T-helper 1 cell treated with Interleukin-12 subunit alpha and Interleukin-12 subunit beta and Interleukin-4 antibody, amounts not matched to agents 30 ng/mL and 1 ng/mL, for 36 hours (primary cell): ENCODE measurements at places on chromosomes 1 and 21. TPM values are rescaled to one million over a fixed set of nuclear protein-coding genes. Genes with fewer than 3 reads are reported as not detected.

Gene OR14C36
- total RNA-seq = not detected in 2 replicates

Gene PRKAA2
- not detected in 2 replicates for total RNA-seq

Gene IL20
- total RNA-seq = not detected in 2 replicates

Gene RSPO1
- total RNA-seq = not detected in 2 replicates

Gene SV2A
- total RNA-seq = 21.9 and 23.2 TPM in 2 replicates

Gene CFHR3
- not detected in 2 replicates for total RNA-seq

Gene IL12RB2
- 151 and 159 TPM in 2 replicates for total RNA-seq

Gene PLXNA2
- 0.44 and 0.98 TPM in 2 replicates for total RNA-seq

Gene HYI
- 18.3 and 25.1 TPM in 2 replicates for total RNA-seq

Gene ARV1
- total RNA-seq = 11.7 and 12.7 TPM in 2 replicates

Gene LCA5L
- total RNA-seq = 0.07 TPM in 1 of 2 replicates, not detected in the other

Gene TRAF3IP3
- total RNA-seq = 443 and 445 TPM in 2 replicates

Gene GPR3
- total RNA-seq = 0.32 and 0.56 TPM in 2 replicates

Gene EIF4G3
- total RNA-seq = 55.2 and 58.2 TPM in 2 replicates

Gene BARHL2
- total RNA-seq = not detected in 2 replicates

Gene S100A9
- 2.4 and 3.9 TPM in 2 replicates for total RNA-seq

Gene AVPR1B
- not detected in 2 replicates for total RNA-seq

Gene CHRM3
- total RNA-seq = not detected in 2 replicates

Gene WNT3A
- total RNA-seq = not detected in 2 replicates

Gene CELA3A
- total RNA-seq = not detected in 2 replicates

Gene CELA3B
- not detected in 2 replicates for total RNA-seq

Gene GNAT2
- 0.15 TPM in 1 of 2 replicates, not detected in the other for total RNA-seq

Gene MAP10
- total RNA-seq = 4.0 and 4.5 TPM in 2 replicates

Gene ASTN1
- not detected in 2 replicates for total RNA-seq

Gene TRIM46
- 19.8 and 20.1 TPM in 2 replicates for total RNA-seq

Gene FABP3
- not detected in 2 replicates for total RNA-seq

Gene FBXO28
- 27.2 and 28.4 TPM in 2 replicates for total RNA-seq

Gene SMCP
- total RNA-seq = not detected in 2 replicates

Gene FAM110D
- total RNA-seq = not detected in 2 replicates

Gene LRRC3
- 2.7 and 2.9 TPM in 2 replicates for total RNA-seq

Gene VN1R5
- not detected in 2 replicates for total RNA-seq

Gene TCP10L
- 0.95 and 1.6 TPM in 2 replicates for total RNA-seq

Gene STRIP1
- total RNA-seq = 44.1 and 45.0 TPM in 2 replicates

Gene FOXD3
- not detected in 2 replicates for total RNA-seq

Gene S100A8
- total RNA-seq = not detected in 2 replicates

Gene SFN
- 1.2 and 1.4 TPM in 2 replicates for total RNA-seq

Gene LCE1D
- not detected in 2 replicates for total RNA-seq

Gene SH3BP5L
- total RNA-seq = 32.2 and 34.1 TPM in 2 replicates

Gene TRIM17
- total RNA-seq = 1.8 and 2.4 TPM in 2 replicates

Gene NCAM2
- total RNA-seq = not detected in 2 replicates

Gene HSD3B1
- total RNA-seq = not detected in 2 replicates

Gene FCGR1A
- total RNA-seq = not detected in 2 replicates

Gene SLC45A3
- 0.27 and 0.29 TPM in 2 replicates for total RNA-seq

Gene NHLH1
- total RNA-seq = 0.85 and 0.93 TPM in 2 replicates

Gene ADGRL2
- total RNA-seq = not detected in 2 replicates

Gene AMPD1
- not detected in 2 replicates for total RNA-seq

Gene PODN
- total RNA-seq = not detected in 2 replicates

Gene GOLT1A
- not detected in 2 replicates for total RNA-seq

Gene KRTAP21-2
- not detected in 2 replicates for total RNA-seq
